ENCODE measurements at places on chromosomes 6 and 20. TPM values are rescaled to one million over a fixed set of nuclear protein-coding genes. Genes with fewer than 3 reads are reported as not detected.

Gene SRMS
- total RNA-seq: not detected

Gene RIPPLY2
- total RNA-seq: not detected

Gene DSP
- 20.6 TPM for total RNA-seq

Gene SHLD1
- total RNA-seq: 4.4 TPM

Gene CPNE5
- total RNA-seq: 25.7 TPM

Gene LAMA5
- 283 TPM for total RNA-seq

Gene PKIB
- 8.5 TPM for total RNA-seq

Gene CFAP61
- total RNA-seq: not detected

Gene KCNS1
- total RNA-seq: 0.12 TPM

Gene RNF39
- not detected for total RNA-seq

Gene SDHAF4
- 5.3 TPM for total RNA-seq

Gene ELOVL4
- total RNA-seq: 2.6 TPM

Gene NOP56
- 122 TPM for total RNA-seq

Gene BPIFA2
- not detected for total RNA-seq

GRCh38 chr6:154604119-154604518 lies 93.6 kb upstream of the CNKSR3 start:
- DNase-seq: no peak

DNA sequence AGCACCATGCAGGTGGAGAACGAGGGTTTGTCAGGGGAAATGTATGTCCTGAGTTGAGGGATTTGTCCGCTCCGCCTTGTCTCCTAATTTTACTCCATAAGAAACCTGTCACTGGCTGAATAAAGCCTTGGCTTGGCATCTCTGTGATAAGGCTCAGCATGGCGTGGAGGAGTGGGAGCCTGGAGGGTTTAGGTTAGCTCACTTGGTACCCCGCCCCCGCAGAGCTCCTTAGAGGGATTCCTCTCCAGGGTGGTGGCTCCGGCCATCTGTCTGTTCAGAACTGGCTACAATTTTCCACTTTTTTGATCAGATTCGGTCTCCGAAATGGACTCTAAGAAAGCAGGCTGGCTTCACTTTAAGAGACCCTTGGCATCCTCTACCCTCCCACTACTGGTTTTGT lies 192.2 kb upstream of the SYNDIG1 start:
- DNase-seq: no peak

- no peak for DNase-seq
Observed at GRCh38 chr20:44702776-44703175, 12.4 kb upstream of the CCN5 start.

- DNase-seq: no peak
Observed at GRCh38 chr6:5439749-5440148, 178.4 kb downstream of the FARS2 start.

- DNase-seq: no peak
Observed at GRCh38 chr20:40443753-40444152, 245.3 kb downstream of the MAFB start.

DNA sequence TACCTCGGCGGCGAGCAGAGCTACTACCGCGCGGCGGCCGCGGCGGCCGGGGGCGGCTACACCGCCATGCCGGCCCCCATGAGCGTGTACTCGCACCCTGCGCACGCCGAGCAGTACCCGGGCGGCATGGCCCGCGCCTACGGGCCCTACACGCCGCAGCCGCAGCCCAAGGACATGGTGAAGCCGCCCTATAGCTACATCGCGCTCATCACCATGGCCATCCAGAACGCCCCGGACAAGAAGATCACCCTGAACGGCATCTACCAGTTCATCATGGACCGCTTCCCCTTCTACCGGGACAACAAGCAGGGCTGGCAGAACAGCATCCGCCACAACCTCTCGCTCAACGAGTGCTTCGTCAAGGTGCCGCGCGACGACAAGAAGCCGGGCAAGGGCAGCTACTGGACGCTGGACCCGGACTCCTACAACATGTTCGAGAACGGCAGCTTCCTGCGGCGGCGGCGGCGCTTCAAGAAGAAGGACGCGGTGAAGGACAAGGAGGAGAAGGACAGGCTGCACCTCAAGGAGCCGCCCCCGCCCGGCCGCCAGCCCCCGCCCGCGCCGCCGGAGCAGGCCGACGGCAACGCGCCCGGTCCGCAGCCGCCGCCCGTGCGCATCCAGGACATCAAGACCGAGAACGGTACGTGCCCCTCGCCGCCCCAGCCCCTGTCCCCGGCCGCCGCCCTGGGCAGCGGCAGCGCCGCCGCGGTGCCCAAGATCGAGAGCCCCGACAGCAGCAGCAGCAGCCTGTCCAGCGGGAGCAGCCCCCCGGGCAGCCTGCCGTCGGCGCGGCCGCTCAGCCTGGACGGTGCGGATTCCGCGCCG lies 994 bp downstream of the FOXC1 start:
- no peak for DNase-seq

- DNase-seq: no peak
Observed at GRCh38 chr20:21395666-21396598, 1.4 kb downstream of the NKX2-4 start.

GRCh38 chr20:14992153-14992552 lies 654.7 kb upstream of the FLRT3 start:
- DNase-seq: no peak

- DNase-seq: no peak
Observed at GRCh38 chr20:8062756-8063155, 43.2 kb upstream of the TMX4 start.

- no peak for DNase-seq
Observed at GRCh38 chr20:62505337-62506045, 29.7 kb upstream of the GATA5 start.

DNA sequence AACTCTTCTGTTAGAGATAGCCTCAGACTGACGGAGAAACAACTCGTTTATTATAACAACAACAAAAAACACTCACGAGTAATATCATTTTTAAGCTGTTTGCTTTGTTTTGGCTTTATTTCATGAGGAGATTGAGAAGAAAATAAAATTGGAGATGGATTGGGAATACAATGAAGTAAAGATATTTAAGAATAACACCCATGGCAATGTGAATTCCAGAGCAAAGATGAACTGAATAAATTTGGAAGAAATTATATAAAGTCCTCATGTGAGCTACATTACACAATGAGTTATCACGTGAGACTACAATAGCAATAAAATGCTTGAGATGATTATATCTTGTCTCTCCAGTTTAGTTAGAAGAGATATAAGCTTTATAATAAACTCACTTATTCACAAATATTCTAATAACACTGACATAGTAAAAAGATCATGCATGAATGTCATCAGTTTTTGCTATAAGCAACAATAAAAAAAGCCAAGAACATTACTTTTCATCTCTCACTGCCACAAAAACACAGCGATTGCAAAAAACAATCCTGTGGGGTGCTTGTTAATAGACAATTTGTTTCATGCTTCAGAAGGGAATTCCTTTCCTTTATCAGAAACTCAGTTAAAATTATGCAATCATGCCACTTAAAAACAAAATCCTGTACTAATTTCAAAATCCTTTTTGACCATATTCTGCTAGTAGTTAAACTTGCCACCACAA lies 696.7 kb upstream of the MARCKS start:
- DNase-seq: no peak

DNA sequence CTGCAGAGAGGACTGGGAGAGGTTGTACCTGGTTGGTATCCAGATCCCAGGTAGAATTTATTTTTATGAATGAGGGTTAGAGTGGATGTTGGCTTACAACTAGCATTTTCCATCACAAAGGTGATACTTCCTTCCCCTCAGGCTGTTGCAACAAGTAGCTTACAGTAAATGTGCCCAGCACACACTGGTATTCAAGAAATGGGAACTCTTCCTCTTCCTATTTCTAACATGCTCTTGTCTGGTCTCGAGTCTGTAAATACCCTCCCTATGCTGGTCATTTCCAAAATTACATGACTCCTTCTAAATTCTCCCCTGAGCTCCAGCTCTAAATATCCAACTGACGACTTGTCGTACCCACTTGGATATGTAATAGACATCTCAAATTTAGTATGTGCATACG lies 90.1 kb upstream of the FOXC1 start:
- DNase-seq: no peak

- DNase-seq: peak; percentile 10
Observed at GRCh38 chr20:33262658-33263065, 20.4 kb upstream of the BPIFB1 start.

- no peak for DNase-seq
Observed at GRCh38 chr6:33592595-33593413, 12.7 kb upstream of the BAK1 start.

GRCh38 chr6:110491644-110492317 lies 15.4 kb upstream of the SLC22A16 start:
- DNase-seq: no peak

GRCh38 chr20:55166063-55166462 lies 690.7 kb downstream of the DOK5 start:
- no peak for DNase-seq

DNA sequence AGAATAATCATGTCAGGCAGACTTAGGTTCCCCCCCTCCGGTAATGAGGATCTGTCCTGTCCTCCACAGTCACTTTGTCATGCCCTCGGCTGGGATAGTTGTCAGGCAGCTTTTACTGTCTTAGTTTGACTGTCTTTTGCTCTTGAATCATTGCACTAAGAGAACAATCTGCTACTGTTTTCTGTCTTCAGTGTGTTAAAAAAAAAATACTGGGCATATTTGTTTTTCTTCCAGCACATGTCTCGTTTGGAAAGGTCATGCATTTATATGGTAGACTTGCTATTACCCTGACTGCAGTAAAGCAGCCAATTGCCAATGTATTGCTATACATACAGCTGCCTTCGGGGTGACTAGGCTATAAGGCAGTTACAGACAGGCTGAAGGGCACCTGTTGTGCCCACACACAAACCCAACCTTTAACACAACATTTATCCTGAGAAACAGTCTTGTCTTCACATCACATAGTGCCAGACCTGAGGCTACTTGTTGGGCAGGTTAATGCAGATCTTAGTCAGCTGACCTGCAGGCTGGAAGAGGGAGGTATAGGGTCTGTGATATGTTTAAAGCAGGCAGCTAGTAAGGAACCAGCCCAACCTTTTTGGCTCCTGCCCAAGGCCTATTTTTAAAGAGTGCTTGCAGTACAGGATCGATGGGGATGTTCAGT lies 26.7 kb downstream of the ARFGEF3 start:
- no peak for DNase-seq

- no peak for DNase-seq
Observed at GRCh38 chr20:32484958-32485769, 100.0 kb downstream of the NOL4L start.

- no peak for DNase-seq
Observed at GRCh38 chr6:71393471-71393870, 104.9 kb downstream of the OGFRL1 start.

GRCh38 chr6:31366693-31367470 lies 9.9 kb upstream of the HLA-B start:
- DNase-seq: peak; percentile 44

DNA sequence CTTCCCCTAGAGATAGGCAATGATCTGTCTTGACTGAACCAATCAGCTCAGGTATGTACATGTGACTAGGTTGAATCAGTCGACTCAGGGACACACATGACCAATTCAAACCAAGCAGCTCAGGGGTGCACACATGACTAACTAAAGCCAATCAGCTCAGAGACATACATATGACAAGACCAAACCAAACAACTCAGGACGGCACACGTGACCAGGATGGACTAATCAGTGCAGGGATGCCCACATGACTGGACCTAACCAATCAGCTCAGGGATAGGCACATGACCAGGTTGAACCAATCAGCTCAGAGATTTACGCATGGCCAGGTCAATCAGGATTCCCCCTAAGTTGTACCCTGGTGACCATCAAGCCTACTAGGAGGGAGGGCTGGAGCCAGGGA lies 310.3 kb downstream of the CDH26 start:
- no peak for DNase-seq

- DNase-seq: no peak
Observed at GRCh38 chr6:17886891-17887290, 100.5 kb downstream of the KIF13A start.

GRCh38 chr6:10276106-10276505 lies 138.8 kb downstream of the TFAP2A start:
- DNase-seq: no peak

- no peak for DNase-seq
Observed at GRCh38 chr20:50333812-50334211, 143.2 kb downstream of the CEBPB start.

DNA sequence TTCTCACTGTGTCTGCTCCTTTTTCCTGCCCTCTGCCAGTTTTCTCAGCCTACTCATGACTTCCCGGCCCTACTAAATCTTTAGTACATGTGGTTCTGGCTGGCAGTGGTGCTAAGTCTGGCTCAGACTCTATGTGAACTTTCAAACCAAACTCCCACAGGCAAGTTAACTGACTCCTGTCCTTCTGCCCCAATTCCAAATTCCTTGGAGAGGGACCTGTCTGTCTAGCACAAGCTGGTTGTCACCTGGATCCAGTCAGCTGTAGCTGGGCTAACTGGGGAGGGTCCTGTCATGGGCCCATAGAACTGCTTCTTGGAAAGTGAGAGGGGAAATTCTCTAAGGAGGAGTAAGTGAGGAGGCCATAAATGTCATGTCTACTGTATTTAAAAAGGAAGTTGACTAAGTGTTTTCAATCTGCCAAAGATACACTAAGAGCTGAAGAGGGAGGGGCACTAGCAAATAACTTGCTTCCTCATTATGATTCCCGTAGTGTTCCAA lies 240.1 kb downstream of the KCNQ5 start:
- DNase-seq: no peak

- DNase-seq: no peak
Observed at GRCh38 chr20:42082611-42083010, 464.4 kb upstream of the CHD6 start.

DNA sequence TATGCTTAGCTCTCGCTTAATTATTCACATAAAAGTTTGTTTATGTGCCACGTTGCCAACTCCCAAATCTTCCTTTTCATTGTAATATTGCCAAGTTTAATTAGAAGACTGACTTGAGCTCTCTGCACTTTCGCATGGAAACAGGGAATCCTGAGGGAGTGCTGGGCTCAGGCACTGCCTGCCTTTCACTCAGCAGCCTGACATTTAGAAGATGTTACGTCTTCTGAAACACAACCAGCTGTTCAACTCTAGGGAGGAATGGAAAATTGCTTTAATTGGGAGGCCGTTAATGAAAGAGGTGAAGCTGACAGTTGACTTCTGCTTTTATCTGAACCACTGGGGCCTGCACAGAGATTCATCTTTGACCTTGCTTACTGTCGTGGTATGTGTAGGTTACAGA lies 77.4 kb upstream of the MTHFD1L start:
- DNase-seq: no peak

DNA sequence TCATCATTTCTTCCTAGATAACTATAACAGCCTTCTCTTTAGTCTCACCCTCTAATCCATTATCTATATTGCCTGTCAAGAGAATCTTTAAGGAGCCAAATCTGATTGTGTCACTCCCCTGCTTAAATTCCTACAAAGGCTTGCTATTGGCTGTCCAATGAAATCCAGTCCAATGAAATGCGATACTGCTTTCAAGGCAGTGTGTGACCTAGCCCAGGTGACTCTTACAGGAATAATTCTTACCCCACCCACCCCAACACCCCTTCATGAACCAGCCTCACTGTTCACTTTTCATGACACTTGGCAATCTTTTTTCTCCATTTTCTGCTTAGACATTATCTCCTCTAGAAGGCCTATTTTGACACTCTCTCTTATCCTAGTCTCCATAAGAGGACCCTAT lies 163.3 kb upstream of the MARCKS start:
- DNase-seq: no peak

Data from glomerular endothelial cell (primary cell).